ENCODE measurements at places on chromosomes 7 and 10. TPM values are rescaled to one million over a fixed set of nuclear protein-coding genes. Genes with fewer than 3 reads are reported as not detected.

The TM9SF3 gene
- 197 TPM for total RNA-seq

The HPSE2 gene
- not detected for total RNA-seq

The NAT16 gene
- total RNA-seq = not detected

The KAZALD1 gene
- total RNA-seq = 22.4 TPM

The AGK gene
- 20.0 TPM for total RNA-seq

The PKD2L1 gene
- total RNA-seq = not detected
